H1 (cell line): ENCODE measurements at places on chromosomes 7 and 10.

GRCh38 chr7:104008107-104008506 lies 18.6 kb upstream of the RELN start:
- DNase-seq = no peak

DNA sequence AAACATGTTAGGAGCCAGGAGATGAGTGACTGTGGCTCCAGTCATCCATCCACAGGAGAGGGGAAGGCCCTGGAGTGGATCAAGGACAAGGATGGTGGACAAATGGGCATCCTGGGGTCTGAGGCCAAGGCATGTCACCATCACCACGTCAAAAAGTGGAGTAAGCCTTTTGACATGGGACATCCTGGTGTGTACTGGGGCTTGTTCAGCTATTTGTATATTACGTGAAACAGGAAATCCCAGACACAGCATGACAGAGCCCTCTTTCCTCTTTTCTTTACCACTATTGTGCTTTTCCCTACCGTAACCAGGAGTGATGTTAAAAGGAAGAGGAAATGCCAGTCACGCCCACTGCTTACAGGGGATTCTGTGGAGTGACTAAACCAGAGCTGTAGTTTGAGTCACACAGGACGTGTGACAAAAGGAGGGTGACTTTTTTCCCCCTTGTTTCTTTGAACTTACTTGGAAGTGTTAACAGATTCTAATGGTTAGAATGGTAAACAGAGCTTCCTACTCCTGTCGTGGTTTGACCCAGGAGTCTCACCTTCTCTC lies 15.4 kb downstream of the ACSL5 start:
- DNase-seq = no peak

- DNase-seq = no peak
These were observed 143.3 kb downstream of the PKD1L1 start for GRCh38 chr7:47804767-47805545.

DNA sequence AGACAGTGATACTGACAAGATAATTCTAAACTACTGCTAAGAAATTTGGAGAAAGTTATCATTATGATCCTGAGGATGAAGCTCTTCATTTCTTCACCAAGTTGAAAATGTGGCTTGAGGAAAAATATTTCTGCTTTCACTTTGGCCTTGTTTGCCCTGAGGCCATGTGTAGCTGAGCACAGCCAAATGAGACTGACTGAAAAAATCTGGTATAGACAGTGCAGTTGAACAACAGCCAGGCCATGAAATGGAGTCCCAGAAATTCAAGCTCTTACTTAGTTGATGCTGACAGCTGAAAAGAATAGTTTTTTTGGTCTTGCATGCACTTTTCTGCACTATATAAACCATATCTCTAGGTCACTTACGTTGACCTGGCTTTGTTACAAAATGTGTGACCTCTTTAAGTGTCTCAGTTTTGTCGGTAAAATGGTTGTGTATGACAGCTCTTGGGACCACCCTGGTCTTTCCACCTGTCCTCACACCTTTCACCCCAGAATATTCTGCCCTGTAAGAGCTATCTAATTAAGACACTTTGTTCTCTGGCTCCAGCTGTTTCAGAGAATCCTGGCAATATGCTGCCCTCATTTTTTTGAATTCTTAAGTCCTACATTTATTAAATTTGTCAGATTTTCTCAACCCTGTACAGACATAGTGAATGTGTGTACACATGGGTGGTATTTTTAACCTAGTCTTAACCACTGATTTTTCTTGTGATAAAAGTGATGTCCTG lies 91.3 kb downstream of the CD36 start:
- no peak for DNase-seq

DNA sequence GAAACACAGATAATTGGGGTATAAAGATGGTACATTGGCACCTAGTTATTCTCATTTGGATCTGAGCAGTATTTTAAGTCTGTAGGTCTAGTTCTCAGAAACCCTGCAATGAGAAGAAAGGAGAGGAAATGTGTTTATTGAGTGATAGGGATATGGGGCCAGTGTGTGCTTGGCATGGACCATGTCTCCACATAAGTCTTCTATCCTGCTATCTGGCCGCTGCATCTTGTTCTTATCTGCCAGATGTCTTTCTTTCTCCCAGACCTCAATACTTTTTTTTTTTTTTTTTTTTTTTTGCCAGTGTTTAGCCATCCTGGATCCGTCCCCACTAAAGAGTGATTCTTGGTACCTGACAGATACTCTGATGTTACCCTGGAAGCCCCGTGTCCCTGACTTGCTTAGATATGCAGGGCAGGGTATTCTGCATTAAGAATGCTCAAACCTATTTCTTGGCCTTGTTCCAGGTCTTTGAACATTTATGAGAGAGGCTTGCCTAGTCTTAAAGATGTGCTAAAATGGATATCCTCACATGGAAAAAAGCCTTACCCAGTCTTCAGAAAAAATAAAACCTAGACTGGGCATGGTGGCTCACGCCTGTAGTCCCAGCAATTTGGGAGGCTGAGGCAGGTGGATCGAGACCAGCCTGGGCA lies 10.0 kb downstream of the MTURN start:
- no peak for DNase-seq
